ENCODE measurements at places on chromosomes 3 and 15.

DNA sequence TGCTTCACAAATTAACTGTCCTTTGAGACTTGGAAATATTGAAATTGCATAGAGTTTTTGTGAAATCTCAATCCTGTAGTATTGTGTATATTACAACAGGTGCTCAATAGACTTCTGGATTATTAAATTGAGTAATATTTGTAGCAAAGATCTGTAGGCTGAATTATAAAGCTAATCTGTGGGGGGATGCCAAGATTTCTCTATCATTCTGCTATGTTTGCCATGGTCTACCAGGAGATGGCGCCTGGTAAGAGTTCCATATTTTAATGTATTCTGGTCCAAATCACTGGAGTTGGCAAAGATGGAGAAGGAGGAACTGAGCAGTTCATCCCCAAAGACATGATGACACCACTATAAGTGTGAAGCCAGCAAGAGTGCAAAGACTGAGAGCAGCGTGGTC lies 340.9 kb upstream of the TPRG1 start:
- DNase-seq: no peak

DNA sequence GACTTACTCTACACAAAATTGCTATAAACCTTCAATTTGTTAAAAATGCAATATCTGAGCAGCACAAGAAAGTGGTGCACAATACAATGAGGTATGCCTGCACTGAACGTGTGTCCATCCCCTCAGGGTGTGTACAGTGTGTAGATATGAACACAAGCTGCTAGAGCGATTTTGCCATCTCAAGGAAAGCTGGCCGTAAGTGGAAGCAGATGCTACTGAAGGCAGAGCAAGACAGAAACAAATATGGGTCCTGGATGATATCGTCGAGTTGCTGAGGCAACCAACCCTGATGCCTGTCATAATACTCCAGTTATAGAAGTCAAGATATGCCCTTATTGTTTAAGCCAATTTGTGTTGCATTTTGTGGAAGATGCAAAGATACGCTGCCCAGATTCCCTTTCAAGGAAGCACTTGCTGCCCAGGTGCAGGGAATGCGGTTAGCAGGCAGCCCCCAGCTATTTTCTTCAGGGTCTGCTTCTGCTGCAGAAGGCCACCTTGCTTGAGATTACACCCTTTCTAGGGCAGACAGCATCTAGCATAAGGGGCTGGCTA lies 25.8 kb upstream of the EHHADH start:
- DNase-seq: no peak

- no peak for DNase-seq
Observed at GRCh38 chr15:94053626-94054025, 177.7 kb upstream of the MCTP2 start.

DNA sequence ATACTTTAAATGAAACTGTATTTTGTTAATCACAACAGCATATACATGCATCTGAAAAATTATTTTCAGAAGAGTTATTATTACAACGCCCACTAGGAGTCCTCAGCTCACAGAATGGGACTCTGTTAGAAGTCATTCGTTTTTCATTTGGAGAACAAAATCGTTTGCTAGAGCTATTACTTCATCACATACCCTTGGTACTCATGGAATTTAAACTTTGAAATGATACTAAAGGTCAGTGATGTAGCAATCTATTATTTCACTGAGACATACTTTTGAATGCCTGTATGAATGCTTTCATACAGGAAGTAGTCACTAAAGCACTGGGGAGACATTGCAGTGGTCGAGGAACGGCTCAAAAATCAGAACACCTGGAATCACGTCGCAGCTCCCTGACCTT lies 198.1 kb downstream of the MBNL1 start:
- DNase-seq: no peak

DNA sequence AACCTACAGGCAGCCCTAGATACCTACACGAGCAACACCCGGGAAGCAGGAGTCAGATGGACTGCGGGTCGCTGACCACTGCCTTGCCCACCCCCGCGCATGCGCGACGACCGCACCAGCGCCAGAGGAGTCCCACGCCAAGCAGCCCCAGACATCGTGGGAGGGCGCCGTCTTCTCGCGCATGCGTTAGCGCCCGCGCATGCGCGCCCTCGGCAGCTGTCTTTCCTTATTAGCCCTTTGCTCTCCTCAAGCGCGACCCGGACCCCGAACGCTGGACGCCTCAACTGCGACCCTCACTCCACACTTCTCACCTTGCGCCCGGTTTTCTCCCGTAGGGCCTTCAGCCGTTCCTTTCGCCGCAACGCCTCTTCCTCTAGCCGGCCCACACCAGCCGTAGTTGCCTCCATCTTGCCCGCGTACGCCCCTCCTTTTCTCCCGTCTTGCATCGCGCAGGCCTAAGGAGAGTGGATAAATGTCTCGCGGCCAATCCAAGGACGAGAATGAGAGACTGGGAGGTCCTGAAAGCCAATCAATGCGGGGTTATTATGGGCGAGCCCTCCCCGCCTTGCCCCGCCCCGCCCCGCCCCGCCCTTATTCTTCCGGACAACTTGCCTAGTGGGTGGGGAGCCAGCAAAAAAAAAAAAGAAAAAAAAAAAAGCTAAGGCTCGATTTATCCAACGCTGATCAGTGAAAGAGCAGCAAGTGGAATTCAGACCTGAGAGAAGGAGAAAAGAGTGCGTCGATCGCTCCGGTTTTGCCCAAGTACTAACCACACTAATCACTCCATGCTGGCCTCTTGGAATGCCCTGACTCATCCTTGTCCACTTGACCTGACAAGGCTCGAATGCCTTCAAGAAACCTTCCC lies at the start of gene CCDC12:
CCDC12 (minus strand) TSS at position 420 of the 865 bp plus-strand sequence; CDS start at position 407, 13 bp downstream.
- DNase-seq: peak; percentile 78

DNA sequence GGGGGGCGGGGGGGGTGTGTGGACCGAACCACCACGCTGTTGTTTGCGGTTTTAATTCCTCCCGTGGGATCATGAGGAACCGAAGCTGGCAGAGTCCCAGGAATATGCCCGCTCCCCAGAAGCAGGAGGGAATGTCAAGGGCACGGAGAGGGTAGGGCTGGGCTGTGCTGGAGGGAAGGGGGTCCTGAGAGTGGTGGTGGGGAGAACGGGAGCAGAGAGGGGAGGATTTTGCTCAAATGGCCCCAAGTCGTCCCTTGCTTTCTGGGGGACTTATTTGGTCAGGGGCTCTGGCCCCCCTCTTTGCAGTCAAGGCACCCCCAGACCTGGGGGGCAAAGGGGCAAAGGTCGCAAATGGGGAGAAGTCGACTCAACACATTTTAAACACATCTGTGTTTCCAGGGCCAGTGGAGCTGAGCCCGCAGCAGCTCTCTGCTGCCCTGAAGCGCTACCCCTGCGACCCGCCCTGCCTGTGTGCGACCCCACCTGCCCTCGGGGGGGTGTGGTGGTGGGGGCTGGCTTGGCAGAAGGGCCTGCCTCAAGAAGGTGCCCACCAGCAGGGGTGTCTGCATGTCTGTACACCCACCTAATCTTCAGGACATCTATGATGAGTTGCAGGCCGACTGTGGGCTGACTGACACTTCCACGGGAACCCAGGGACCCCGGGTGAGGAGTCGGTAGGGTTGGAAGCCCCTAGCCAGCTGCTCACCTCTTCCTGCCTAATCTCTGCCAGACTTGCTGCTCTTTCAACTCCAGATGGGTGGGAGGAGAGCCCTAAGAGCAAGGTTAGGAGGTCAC lies 602 bp upstream of the ATP2B2 start:
- DNase-seq: no peak

DNA sequence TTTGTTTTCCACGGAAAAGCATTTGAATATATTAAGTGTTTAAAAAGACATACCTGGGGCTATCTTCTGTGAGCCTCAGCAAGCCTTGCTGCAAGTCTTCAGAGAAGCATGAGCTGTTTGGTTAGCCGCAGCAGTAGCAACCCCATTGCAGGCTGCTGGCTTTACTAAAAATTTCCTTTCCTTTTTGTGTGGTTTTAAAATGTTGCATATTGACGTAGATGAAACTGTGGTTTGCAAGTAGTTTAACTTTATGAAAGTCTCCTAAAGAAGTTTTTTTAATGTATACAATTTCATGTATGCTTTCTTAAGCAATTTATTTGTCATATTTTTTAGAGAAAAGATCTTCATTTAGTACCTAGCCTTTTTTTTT lies at the start of gene GPR171:
GPR171 (minus strand) TSS at position 166 of the 370 bp plus-strand sequence. CDS start 3,830 bp downstream, outside the sequence.
- peak; percentile 19 for DNase-seq

GRCh38 chr3:12785096-12785495 lies 11.4 kb upstream of the CAND2 start:
- no peak for DNase-seq

GRCh38 chr3:187223799-187224198 lies 26.5 kb downstream of the RTP1 start:
- DNase-seq: no peak

GRCh38 chr3:56042326-56042951 lies 425.8 kb downstream of the ERC2 start:
- DNase-seq: no peak

DNA sequence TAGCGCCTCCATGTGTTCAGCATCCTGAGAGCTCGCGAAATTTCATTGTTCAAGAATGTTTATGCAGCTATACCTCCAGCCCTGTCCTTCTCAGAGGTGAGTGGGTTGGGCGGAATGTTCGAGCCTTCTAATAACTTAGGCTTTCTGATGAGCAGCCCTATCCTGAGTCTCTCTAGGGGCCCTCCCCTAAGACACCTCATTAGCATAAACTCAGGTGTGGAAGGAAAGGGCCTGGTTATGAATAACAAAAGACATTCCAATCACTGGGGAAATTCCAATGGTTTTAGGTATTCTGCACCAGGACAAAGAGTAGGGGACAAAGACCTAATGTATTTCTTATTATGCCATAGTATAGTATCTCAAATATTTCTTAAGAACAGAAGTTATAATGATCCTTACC lies 138.1 kb upstream of the PDZRN3 start:
- no peak for DNase-seq

GRCh38 chr15:98689431-98689861 lies 41.1 kb downstream of the IGF1R start:
- no peak for DNase-seq

- DNase-seq: no peak
Observed at GRCh38 chr3:130341882-130342281, 3.6 kb upstream of the COL6A5 start.

DNA sequence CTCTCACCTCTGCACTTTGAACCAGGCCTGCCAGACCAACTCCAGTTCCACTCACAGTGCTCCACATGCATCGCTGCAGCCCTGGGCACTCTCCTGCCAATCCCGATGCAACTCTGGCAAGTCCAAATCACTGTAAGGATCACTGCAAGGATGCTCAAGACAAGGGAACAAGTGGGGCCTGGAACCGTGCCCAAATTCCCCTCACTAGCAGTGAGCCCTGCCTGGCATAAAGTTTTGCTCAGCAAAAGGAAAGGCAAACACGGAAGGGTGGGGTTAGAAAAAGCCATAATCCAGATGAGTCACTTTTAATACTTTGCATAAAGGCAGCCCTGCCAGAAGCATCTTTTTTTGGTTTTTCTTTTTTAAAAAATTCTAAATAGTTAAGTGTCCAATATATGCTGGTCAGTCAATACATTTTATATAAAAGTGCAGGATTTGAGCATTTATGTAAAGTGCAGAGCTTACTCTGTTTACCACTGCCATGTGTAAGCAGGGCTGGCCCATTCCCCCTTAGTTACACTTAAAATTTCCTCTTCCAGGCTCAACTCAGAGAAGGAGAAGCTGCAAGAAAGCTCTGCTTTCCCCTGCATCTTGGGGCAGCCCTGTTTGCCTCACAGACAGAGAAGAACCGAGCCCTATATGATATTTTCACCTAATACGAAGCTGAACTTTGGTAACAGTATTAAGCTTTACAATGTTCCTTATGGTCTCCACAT lies 102.2 kb downstream of the CD47 start:
- DNase-seq: no peak

- no peak for DNase-seq
Observed at GRCh38 chr3:112688819-112689218, 47.9 kb upstream of the CCDC80 start.

DNA sequence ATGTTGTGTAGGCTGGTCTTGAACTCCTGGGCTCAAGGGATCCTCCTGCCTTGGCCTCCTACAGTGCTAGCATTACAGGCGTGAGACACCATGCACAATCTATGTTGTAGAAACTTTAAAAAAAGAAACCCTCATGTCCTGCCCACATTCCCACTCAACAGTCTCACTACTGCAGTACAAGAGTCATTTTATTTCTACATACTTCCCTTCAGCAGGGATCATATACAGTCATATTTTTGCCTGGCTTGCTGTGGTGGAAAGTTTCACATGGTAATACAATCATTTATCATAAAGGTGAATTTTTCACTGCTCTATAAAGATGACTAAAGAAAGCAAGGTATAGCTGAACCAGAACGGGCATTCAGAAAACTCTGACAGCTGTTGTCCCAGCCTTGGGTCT lies 53.8 kb upstream of the PIK3CB start:
- no peak for DNase-seq

DNA sequence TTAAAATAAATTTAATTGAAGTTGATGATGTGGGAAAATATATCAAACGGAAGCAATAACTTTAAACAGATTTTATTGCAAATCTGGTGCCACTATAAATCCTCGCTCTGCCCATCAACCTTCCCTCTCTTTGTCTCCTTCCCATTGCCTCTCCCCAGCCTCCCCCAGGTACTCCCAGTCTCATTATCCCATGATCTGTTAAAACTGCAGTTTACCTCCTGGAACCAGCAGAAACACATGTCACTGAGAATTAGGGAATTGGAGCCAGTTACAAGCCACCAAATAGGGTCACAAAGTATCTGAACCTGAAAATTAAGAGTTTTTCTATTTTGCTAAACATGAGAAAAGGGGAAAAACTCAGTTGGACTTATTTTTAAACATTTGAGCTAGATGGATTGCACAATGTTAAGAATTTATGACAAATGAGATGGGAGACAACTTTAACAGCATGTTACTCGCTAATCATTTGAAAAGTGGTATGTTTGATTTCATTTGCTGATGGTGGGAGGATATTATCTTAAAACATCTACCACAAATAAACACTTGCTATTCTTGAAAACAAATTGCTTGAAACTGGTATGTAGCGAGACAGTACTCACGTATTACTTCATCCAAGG lies 2.4 kb downstream of the PLCH1 start:
- no peak for DNase-seq

GRCh38 chr3:25782938-25783660 lies at the start of gene NGLY1:
Gene NGLY1, minus strand, starts transcription at chr3:25783443. Its CDS starts 53 bp downstream, at chr3:25783390.
- peak; percentile 72 for DNase-seq

- DNase-seq: peak; percentile 6
Observed at GRCh38 chr3:139107424-139108252, 62.9 kb upstream of the PRR23C start.

GRCh38 chr3:78644847-78645246 lies 1123.0 kb downstream of the ROBO1 start:
- DNase-seq: no peak

- DNase-seq: no peak
Observed at GRCh38 chr3:42014921-42015533, 53.1 kb upstream of the ULK4 start.

Data from central memory CD8-positive, alpha-beta T cell (primary cell).